ENCODE measurements at places on chromosomes 5 and 9. TPM values are rescaled to one million over a fixed set of nuclear protein-coding genes. Genes with fewer than 3 reads are reported as not detected.

HACD4 gene
- 6.1 TPM for total RNA-seq

SELENOP gene
- total RNA-seq = 28.6 TPM

PCDH12 gene
- 17.1 TPM for total RNA-seq

EPB41L4A gene
- 10.6 TPM for total RNA-seq

CTXN3 gene
- not detected for total RNA-seq

FOXI1 gene
- not detected for total RNA-seq

RNF180 gene
- 3.5 TPM for total RNA-seq

FAM221B gene
- not detected for total RNA-seq

CCDC171 gene
- total RNA-seq = 0.94 TPM

MYMK gene
- total RNA-seq = not detected

NUTM2F gene
- total RNA-seq = not detected

HEMGN gene
- not detected for total RNA-seq

FBP2 gene
- total RNA-seq = not detected

Measured in mammary microvascular endothelial cell (primary cell).